ENCODE measurements at places on chromosomes 4 and X.

DNA sequence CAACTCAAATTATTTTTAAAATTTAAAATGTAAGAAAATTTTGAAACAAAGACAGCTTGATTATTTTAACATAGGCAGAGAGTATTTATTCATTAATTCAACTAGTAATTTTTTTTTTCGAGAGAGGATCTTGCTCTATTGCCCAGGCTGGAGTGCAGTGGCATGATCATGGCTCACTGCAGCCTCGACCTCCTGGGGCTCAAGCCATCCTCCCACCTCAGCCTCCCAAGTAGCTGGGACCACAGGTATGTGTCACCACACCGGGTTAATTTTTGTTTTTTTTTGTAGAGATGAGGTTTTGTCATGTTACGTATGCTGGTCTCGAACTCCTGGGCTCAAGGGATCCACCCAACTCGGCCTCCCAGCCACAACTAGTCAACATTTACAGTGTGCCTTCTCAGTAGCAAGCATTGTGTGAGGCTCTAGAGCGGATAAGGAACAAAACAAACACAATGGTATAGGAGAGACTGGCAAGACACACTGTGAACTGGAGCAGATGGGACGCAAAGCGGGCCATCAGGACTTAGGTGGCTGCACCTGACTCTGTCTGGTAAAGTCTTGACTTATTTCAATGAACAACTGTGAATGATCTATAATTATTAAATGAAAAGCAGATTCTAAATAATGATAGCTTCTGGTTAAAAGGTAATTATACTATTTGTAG is 21.6 kb downstream of the SETD7 start:
- DNase-seq: no peak
- H3K36me3 ChIP-seq: peaks cover 18% of the 10 kb centered on the region
- no peak overlapping the region for H3K27ac ChIP-seq
- no peaks in the 10 kb centered on the region for H3K27me3 ChIP-seq

- DNase-seq: no peak
- H3K36me3 ChIP-seq: no peaks in the 10 kb centered on the region
- H3K27ac ChIP-seq: no peak overlapping the region
- H3K4me1 ChIP-seq: no peaks in the 10 kb centered on the region
- H3K27me3 ChIP-seq: no peaks in the 10 kb centered on the region
Observed at GRCh38 chr4:151436093-151436518, 27.1 kb downstream of the FHIP1A start.

DNA sequence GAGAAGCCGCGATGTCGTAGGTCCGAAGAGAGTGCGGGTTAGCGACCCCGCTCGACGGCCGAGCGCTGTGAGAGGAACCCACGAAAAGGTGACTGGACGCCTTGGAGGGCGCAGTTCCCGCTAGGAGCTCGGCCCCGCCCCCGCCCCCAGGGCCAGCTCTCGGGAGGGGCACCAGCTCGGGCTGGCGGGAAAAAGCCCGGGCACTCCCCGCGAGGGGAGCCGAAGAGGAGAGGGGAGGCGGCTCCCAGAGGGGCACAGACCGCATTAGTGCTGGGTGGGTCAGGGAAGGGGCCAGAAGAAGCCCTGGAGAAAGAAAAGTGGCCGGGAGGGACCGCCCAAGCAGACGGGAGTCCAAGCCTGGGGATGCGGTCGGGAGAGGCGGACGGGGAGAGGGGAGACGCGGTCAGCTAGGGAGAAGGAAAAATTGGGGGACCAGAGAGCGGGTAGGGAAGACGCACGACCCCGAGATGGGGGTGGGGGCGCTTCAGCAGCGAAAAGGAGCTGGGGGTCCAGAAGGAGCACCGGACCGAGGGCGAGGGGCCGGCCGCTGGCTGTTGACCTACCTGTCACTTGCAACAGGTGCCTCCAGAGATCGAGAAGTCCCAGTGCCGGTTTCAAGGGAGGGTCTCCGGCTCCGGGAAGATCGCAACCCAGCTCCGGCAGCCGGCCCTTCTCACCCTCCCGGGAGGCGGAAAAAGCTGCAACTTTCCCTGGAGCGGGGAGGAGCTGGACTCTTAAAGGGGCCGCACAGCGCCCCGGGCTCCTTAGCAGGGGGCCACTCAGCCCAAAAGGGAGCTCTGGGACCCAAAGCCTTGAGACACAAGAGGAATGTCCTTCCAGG is at the start of gene SYTL4:
Gene SYTL4 (minus strand): TSS at position 681 of the 841 bp plus-strand sequence. CDS start 30,084 bp downstream, outside the sequence.
- H3K4me1 ChIP-seq: no peaks in the 10 kb centered on the region
- H3K4me3 ChIP-seq: peak within 1 kb of the TSS; percentile 37
- no peaks in the 10 kb centered on the region for H3K36me3 ChIP-seq
- peak within 1 kb of the TSS; percentile 46 for H3K27ac ChIP-seq

- peak within 1 kb of the TSS; percentile 92 for H3K27ac ChIP-seq
- peaks cover 13% of the 10 kb centered on the region for H3K4me1 ChIP-seq
- no peaks in the 10 kb centered on the region for H3K27me3 ChIP-seq
- peak within 1 kb of the TSS; percentile 61 for H3K4me3 ChIP-seq
Observed at GRCh38 chr4:158722917-158723793, at the start of gene PPID. Gene PPID (minus strand): TSS chr4:158723396. CDS start chr4:158723288, 108 bp downstream.

DNA sequence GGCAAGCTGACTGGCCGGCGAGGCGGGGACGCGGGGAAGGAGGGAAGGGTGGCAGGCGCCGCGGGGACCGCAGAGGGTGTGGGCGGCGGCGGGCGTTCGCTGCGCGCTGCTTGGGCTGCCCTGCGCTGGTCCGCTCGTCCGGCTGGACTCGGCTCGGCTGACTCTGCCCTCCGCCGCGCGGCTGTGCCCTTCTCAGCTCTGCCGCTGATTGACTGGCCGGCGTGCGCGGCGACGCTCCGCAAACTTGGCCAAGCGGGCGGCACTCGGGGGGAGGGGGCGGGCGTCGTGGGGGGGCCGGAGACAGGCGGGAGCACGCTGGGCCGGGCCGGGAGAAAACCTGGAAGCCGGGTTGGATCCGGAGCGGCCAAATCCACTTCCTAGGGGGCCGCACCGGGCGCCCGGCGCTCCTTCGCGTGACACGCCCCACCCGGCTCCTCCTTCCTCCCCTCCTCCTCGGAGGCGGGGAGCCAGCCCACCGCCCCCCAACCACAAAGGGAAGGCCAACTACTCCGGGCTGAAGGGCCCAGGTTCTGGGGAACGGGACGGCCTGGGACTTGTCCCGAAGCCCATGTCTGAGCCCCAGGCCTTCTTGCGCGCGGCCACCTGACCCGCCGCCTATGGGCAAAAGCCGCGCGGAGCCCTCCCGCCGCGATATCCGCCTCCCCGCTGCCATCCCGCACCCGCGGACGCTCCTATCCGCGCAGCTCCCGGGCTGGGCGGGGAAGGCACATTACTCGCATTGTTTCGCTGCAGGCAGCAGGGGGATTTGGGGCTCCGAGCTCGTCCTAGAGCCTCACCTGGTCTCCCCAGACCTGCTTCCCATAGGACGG is at the start of gene GPC4:
Gene GPC4 (minus strand): TSS at position 214 of the 830 bp plus-strand sequence. CDS start 524 bp downstream, outside the sequence.
- no peak within 1 kb of the TSS for H3K27ac ChIP-seq
- no peaks in the 10 kb centered on the region for H3K36me3 ChIP-seq
- peak; percentile 73 for DNase-seq
- H3K4me3 ChIP-seq: peak within 1 kb of the TSS; percentile 67
- H3K27me3 ChIP-seq: peaks cover 16% of the 10 kb centered on the region

GRCh38 chrX:38694394-38694793 is 106.9 kb upstream of the MID1IP1 start:
- DNase-seq: no peak
- H3K4me1 ChIP-seq: no peaks in the 10 kb centered on the region
- no peaks in the 10 kb centered on the region for H3K36me3 ChIP-seq
- H3K27ac ChIP-seq: no peak overlapping the region
- H3K4me3 ChIP-seq: no peak overlapping the region

- no peak overlapping the region for H3K4me3 ChIP-seq
- H3K27ac ChIP-seq: no peak overlapping the region
- H3K27me3 ChIP-seq: no peaks in the 10 kb centered on the region
Observed at GRCh38 chr4:169745291-169745690, 12.5 kb downstream of the HPF1 start.

DNA sequence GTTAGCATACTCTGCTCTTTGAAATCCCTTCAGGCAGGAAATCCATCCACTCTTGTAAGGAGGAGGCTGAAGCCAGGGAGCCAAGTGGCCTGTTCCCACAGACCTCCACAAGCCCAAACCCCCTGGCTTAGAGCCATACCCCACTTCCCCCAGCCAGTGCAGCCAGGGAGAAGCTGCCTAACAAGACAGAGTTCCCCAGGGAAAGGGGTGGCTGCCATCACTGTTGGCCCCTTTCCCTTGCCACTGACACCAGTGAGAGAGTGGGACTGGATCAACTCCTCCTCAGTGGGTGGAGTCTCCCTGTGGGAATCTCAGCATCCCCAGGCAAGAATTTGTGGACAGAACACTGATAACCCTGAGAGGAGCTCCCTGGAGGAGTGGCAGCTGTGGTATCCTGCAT is 389.4 kb downstream of the PABPC4L start:
- no peaks in the 10 kb centered on the region for H3K27me3 ChIP-seq
- no peaks in the 10 kb centered on the region for H3K36me3 ChIP-seq
- DNase-seq: peak; percentile 22
- no peak overlapping the region for H3K4me3 ChIP-seq
- H3K27ac ChIP-seq: no peak overlapping the region
- no peaks in the 10 kb centered on the region for H3K4me1 ChIP-seq

DNA sequence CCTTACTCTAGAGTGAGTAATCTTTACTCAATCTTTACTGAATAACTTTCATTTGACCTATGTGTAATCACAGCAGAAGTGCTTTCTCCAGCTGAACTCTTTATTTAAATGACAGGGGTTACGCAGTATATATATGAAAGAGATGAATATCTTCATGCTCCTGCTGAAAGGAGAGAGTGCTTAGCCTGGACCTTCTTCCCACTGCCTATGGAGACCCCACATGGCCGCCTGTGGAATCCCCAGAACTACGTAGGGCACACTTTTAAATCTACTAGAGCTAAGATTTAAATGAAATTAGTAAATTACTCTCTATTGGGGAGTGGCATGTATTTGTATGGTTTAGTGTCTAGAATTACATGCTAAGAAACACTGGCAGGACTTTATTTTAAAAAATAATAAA is 391.2 kb downstream of the ANKRD50 start:
- H3K36me3 ChIP-seq: no peaks in the 10 kb centered on the region
- H3K27me3 ChIP-seq: no peaks in the 10 kb centered on the region
- DNase-seq: no peak
- H3K27ac ChIP-seq: no peak overlapping the region
- H3K4me1 ChIP-seq: no peaks in the 10 kb centered on the region
